ENCODE measurements at places on chromosomes 4 and X.
A peak's percentile ranks its signal among the peaks of the same experiment; 100 is the strongest.

GRCh38 chr4:106495476-106495875 lies 126.9 kb upstream of the GIMD1 start:
- DNase-seq = peak; percentile 88

GRCh38 chr4:110640576-110640975 lies 17.7 kb upstream of the PITX2 start:
- peak; percentile 22 for DNase-seq

DNA sequence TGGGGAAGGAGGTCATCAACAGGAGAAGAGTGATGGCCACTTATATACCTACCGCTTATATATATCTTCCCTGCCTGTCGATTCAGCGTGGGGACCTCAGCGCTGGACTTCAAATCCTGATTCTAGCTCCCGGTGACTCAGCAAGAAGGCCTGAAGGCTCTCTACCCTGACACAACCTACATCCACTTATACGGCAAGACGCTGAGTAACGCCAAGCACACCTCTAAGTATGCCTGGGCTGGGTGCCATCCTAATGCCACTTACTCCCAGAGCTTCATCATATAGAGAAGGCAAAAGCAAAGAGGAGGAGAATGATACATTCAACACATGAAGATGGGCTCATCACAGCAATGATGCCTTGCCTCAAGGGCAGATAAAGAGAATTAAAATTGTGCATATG lies 198.3 kb downstream of the CHIC2 start:
- DNase-seq = no peak

DNA sequence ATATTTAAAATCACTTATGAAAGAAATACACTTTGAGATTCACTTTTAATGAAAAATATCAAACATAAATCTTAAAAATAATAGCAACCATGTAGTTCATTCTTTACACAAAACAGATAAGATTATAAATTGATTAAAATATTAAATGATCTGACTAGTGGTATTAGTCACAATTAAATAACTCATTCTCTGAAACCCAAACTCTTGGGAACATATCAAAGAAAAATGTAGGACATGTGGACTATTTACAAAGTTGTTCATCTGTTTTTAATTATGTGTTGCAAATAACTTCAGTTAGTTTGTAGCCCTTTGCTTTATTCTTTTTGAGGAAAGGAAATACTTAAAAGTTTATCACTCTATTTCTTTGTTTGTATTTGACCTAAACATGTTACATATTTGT lies 9.5 kb upstream of the GUCY1A1 start:
- no peak for DNase-seq

Data from muscle of back (tissue), 13 donors.